ENCODE measurements at places on chromosomes 6 and 20.

DNA sequence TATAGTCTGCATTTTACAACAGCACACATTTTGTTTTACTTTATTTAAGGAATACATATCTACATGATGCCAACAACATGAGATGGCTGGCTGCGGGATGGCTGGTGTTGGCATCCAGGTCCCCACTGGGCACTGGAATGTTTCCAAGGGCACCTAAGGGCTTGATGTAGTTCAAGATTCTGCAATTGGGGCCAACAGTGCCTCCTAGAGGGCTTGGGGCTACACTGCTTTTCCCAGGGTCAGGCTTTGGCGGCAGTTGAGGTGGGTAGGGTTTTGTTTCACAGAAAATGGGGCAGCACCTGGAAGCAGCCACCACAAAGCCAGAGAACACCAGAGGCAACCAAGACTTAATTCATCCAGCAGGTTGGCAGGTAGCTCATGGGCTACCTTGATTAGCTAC lies 202.2 kb upstream of the PRND start:
- DNase-seq: peak; percentile 7

DNA sequence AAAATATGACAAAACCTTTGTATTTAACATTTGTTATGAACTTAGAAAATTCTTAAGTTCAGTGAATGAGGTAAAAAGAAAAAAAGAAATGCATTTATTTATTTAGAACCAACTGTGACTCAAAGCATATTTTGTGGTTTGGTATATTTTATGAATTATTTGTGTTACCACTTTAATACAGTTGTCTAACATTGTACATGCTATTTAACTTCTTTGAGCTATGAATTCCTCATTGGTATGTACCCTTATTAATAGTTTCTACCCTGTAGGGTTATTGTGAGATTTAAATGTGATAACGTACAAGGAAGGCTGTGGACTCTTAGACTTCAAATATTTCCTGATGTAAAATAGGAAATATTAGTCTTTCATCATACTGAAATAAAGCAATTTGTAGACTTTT lies 162.6 kb downstream of the MMUT start:
- no peak for DNase-seq

DNA sequence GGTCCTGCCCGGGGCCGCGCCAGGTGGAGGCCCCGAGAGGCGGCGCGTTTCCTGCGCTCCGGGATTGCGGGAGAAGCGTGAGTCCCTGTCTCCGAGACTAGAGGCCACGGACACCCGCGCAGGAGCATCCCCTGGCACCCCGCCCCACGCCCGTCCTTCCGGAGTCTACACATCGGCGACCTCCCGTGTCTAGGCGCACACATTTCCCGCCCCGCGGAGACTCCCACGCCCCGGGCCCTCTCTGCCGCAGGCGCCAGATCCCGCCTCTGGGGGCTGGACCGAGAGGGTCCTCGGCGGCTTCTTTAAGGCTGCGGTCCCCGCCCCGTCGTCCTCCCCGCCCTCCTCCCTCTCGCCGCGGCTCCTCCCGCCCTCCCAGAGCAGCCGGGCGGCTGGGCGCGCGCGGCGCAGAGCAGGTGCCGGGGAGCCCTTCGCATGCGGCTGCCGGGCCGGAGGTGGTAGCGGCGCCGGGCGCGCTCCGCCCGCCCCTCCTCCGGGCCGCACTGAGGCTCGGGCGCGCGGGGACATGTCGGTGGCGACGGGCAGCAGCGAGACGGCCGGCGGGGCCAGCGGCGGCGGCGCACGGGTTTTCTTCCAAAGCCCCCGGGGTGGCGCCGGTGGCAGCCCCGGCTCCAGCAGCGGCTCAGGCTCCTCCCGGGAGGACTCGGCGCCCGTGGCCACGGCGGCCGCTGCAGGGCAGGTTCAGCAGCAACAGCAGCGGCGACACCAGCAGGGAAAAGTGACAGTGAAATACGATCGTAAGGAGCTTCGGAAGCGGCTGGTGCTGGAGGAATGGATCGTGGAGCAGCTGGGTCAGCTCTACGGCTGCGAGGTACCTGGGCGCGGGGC lies at the start of gene PPP1R14C:
TSS of gene PPP1R14C (plus strand) at position 375 of the 846 bp plus-strand sequence. CDS start at position 524, 149 bp downstream.
- no peak for DNase-seq

DNA sequence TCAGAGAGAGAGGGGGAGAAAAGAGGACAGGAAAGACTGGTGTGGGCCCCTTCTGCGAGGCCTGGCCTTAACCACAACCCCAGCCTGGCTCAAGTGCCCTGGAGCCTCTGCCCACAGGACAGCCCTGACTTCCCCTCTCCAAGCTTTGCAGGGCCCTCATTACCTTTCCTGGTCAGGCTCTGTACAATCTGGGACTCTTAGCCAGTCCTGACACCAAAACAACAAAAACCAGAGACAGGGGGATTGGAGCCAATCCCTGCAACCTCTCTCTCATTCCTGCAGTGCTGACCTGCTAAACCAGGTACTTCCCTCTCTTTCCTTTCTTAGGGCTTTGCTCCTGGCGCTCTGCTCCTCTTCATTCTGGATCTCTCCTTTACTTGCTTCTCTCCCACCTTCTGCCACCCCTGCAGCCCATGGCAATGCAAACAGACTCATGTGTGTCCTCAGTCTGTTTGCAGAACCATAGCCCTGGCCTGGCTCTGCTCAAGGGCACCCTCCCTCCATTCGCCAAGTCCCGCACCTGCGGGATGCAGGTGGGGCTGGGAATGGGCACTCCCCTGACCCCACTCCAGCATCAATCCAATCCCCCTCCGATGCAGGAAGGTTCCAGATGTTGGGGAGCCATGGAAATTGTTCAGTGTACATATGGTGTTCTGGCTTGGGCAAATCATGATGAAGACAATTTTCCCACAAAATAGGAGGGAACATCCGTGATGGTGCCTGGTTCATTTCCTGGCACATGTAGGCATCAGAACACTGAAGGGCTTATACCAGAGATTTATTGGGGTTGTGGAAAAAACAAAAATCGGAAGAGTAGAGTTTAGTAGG lies 38.1 kb downstream of the RPP40 start:
- no peak for DNase-seq

DNA sequence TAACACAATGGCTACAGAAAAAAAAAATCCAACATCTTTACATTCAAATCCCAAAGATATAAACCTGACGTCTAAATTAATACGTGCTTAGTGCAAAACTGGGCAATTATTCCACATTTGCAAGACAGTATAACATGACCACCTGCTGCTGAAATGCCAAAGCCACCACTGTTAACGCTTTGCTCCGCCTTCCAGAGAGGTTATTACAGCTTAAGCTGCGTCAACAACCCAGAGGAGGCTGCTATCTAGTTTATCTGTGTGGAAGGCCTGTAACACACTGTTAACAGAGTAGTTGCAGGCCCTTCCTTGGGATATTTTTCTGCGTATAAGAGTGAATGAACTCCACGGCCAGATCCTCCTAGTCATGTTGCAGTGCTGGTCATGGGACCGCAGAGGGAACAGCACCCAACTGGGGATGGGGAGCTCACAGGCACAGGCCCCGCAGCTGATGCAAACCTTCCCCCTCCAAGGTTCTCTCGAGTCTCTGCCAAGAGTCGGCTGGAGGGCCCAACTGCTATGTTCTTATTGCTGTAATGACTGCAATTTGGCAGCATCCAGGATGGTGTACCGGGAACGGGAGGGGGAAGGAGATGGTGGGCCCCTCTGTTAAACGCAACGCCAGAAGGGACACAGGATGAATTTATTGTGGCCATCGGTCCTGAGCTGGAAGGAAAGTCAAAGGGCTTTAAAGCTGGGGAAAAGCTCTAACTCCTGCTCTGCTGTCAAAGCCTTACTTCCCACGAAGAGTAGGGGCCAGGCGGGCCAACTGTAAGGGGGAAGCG lies 993 bp upstream of the NCOA7 start:
- no peak for DNase-seq

- DNase-seq: no peak
Observed at GRCh38 chr6:162964488-162965140, 236.8 kb downstream of the PACRG start.

DNA sequence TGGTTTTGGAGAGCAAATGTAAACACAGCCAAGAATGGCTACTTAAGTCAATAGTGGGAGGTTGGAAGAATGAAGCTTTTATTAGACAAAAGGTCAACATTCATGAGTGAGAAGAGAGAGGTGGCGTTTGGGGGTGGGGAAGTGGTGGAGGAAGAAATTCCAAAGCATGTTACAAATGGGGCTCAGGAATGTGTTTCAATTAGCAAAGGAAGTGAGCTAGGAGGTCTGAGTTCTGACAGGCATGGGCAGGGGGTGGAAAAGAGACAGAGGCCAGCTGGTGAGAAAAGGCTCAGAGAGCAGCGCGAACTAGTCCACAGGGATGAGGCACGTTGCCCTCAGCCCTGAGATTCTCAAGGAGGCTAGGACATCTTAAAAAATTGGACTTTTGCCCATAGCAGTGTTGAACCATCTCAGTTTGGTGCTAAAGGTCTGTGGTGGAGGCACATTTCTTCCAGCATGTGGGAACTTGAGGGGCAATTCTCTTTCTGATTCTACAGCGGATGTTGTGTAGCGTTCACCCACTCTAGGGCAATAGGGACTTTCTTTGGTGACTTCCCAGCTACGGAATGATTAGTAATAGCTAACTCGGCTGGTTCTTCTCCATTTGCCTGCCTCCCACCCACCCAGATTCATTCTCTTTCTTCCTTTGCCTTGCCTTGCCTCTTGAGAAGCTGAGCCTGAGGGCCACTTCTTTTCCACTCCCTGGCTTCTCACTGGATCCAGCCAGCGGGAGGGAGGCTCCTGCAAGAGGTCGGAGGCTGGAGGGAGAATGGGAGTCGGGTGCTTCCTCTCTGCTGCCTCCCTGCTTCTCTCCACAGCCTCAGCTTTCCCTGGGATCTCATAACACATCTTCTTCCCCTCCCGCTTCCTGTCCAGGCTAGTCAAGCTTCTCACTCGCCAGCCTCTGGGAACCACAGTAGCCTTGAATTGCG lies 45.1 kb upstream of the NEDD9 start:
- DNase-seq: no peak

GRCh38 chr6:127481111-127481510 lies 21.9 kb upstream of the KIAA0408 start:
- no peak for DNase-seq

DNA sequence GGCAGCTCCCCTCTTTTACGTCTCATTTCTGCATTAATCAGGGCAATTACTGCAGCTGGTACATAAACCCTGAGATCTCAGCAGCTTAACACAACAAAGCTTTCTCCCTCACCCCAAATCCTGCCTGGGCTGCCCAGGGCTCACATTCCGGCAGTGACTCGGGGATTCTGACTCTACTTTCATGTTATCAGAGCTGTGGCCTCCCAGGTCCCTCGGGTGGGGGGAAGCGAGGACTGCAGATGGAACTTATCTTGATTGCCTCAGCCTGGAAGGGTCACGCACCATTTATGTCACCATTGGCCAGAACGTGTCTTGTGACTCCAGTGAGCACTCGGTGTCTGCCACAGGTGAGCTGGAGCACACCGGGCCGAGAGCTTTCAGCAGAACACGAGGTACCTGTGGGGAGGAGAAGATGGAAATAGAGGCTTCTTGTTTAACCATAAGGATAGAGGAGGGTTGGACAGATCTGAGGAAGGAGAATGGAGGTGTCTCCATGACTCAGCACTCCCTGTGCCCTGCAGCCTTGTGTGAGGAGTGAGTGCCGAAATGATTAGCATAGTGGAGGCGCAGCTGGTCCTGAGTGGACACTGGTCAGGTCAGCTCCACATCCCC lies 88.5 kb upstream of the EXOC2 start:
- no peak for DNase-seq

GRCh38 chr6:2951728-2952127 lies 19.6 kb downstream of the SERPINB6 start:
- no peak for DNase-seq

DNA sequence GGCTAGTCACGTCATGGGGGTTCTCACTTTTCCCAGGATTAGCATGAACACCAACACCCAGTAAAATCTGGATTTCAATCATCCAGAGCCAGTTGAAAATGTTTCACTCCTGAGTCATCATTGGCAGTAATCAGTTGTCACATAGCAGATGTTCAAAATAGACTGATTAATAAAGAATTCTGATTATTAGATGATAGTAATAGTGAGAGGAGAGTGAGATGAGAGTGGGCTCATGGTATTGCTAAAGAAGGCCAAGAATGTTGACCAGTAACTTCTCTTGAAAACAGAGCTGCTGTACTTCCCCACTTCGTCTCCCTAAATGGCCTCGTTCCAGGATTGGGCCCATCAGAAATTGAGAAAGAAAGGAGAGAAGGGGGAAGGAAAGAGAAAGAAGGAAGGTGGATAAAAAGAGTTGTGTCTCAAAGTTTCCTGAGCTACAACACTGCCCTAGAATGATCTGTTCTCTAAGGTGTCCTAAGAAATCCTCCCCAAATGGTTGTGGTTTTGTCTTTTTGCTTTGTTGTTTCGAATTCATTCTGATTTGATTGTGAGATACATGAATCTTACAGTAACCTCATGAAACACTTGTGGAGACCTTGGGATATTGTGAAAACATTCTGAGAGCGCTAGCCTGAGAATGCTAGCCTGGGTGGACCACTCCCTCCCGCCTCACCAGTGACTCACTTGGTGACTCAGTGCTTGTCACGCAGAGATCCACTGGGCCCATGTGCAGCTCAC lies 502.2 kb upstream of the JARID2 start:
- DNase-seq: no peak

GRCh38 chr6:139376017-139376330 lies 1.5 kb upstream of the CITED2 start:
- DNase-seq: no peak

DNA sequence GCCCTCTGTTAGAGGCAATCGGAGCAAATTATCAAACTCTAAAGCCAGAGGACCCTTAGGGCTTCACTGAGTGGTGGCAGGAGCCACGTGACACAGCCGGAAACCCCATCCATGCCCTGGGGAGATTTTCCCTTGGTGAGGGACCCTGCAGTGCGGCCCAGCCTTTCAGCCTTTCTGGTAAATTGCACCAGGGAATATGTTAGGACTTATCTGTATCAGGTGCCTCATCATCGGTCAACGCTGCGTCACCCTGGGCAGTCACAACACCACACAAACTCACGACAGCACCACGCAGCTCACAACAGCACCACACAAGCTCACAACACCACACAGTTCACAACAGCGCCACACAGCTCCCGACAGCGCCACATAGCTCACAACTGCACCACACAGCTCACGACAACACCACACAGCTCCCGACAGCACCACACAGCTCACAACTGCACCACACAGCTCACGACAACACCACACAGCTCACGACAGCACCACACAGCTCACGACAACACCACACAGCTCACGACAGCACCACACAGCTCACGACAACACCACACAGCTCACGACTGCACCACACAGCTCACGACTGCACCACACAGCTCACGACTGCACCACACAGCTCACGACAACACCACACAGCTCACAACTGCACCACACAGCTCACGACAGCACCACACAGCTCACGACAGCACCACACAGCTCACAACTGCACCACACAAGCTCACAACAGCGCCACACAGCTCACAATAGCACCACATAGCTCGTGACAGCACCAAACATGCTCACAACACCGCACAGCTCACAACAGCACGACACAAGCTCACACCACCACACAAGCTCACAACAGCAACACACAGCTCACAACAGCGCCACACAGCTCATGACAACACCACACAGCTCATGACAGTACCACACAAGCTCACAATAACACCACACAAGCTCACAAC lies 199.0 kb downstream of the DLL1 start:
- no peak for DNase-seq

- no peak for DNase-seq
Observed at GRCh38 chr20:50014570-50015562, 32.1 kb downstream of the SNAI1 start.

All from LNCaP clone FGC (cell line).